Activated naive CD4-positive, alpha-beta T cell treated with anti-CD3 and anti-CD28 coated beads, Interleukin-2, amount 10 ng/mL, durations not matched to agents 5 hours and 36 hours (primary cell): ENCODE measurements at places on chromosomes 13 and 19. TPM values are rescaled to one million over a fixed set of nuclear protein-coding genes. Genes with fewer than 3 reads are reported as not detected.

Gene ZNF443
- 6.7 TPM for total RNA-seq

Gene ODAD3
- total RNA-seq = not detected

Gene ANGPTL4
- 0.75 TPM for total RNA-seq

Gene KCTD4
- total RNA-seq = not detected

Gene MAP4K1
- 278 TPM for total RNA-seq

Gene PEG3
- total RNA-seq = not detected

Gene ZBTB32
- total RNA-seq = 16.2 TPM

Gene ZNF790
- total RNA-seq = 10.7 TPM

Gene ZNF728
- total RNA-seq = not detected

Gene SLC1A6
- not detected for total RNA-seq

Gene CYP4F11
- not detected for total RNA-seq

Gene RNF17
- total RNA-seq = not detected

Gene SIAH3
- total RNA-seq = 0.08 TPM

Gene RPL36
- 1,238 TPM for total RNA-seq

Gene SLC6A16
- total RNA-seq = 5.4 TPM

Gene CLDN10
- total RNA-seq = not detected

Gene CEBPA
- total RNA-seq = 0.14 TPM

Gene FGF22
- not detected for total RNA-seq

Gene KLK14
- 0.41 TPM for total RNA-seq

Gene ZSWIM9
- 6.0 TPM for total RNA-seq

Gene IZUMO2
- total RNA-seq = not detected

Gene PCSK4
- total RNA-seq = 2.9 TPM

Gene HAUS5
- 41.8 TPM for total RNA-seq

Gene PSG3
- total RNA-seq = not detected

Gene ZNF837
- total RNA-seq = 1.8 TPM

Gene RNF225
- total RNA-seq = 0.35 TPM

Gene WDFY2
- 15.0 TPM for total RNA-seq

Gene PTGER1
- total RNA-seq = 0.53 TPM

Gene KLF2
- 395 TPM for total RNA-seq

Gene APOC4
- total RNA-seq = not detected

Gene C19orf38
- 3.3 TPM for total RNA-seq

Gene PARP4
- 52.4 TPM for total RNA-seq

Gene CTXN1
- not detected for total RNA-seq

Gene ZNF560
- not detected for total RNA-seq

Gene FXYD3
- not detected for total RNA-seq

Gene LHB
- total RNA-seq = not detected
